Stimulated activated CD8-positive, alpha-beta memory T cell treated with anti-CD3 and anti-CD28 coated beads, Interleukin-15, amount 100 ng/mL, for 4 hours (primary cell): ENCODE measurements at places on chromosomes 2 and 18.

DNA sequence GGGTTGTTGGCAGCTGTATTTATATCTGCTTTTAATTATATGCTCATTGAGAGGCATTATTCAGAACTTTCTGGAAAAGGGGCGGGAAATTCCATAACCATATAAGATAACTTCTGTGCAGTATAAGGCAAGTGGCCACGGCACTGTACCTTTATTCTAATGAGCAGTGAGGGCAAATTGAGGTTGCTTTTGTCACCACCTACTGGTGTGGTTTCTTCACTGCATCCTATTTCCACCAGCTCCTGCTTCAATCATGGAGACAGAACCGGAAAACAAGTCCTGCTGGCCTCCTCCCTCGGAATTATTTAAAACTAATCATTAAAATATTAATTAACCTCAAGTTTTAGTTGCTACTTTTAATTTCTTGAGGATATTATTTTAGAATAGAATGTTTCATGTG lies 759.4 kb downstream of the CBLN2 start:
- no peak for DNase-seq

DNA sequence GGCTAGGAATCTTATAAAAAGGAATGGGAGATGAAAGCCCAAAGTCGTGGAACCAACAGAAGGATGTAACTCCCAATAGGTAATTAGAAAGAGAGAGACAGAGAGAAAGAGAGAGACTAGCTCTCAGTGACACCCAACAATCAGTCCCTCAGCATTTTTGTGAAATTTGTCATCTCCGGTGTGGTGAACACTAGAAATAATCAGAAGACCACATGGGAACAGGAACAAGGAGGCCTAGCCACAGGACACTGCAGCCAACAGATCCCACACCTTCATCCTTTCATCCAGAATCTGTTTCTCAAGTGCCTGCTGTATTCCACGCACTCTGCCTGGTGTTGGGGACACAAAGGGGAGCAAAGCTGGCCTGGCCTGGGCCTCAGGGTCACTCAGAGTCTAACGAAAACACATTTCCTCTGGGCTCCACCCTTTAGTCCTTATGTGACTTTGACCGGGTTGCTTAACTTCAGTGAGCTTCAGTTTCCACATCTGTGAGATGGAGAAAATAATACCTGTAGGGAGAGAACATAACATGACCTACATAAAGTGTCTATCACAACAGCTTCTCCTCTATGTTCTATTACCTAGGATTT lies 53.1 kb downstream of the EHD3 start:
- DNase-seq: no peak

DNA sequence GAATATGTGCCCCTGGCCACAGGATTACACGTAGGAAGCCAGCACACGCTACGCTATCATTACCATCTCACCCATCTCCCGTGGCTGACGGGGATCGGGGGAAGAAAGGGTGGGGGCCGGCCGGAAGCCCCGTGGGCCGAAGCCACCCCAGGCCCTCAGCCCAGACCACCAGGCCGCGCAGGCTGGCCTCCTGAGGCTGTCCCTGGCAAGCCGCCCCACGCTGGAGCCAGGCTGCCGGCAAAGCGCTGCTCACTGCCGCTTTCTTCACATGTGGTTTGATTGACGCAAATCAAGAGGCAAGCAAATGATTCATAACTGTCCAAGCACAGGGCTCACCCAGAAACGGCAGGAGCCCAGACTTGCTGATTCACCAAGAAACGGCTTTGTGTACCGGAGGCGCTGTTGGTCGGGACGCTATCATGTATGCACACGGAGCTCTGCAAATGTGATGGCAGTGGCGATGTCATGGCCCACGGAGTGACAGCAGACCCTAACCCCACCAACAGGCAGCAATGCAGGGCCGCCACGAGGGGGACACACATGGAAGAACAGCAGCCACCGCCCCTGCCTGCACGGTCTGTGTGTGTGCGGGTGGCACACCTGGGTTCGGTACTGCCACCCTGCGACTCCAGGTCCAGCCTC lies 125.7 kb downstream of the HDAC4 start:
- DNase-seq: peak; percentile 55

GRCh38 chr18:12011199-12011956 lies 30.1 kb downstream of the IMPA2 start:
- DNase-seq: no peak

DNA sequence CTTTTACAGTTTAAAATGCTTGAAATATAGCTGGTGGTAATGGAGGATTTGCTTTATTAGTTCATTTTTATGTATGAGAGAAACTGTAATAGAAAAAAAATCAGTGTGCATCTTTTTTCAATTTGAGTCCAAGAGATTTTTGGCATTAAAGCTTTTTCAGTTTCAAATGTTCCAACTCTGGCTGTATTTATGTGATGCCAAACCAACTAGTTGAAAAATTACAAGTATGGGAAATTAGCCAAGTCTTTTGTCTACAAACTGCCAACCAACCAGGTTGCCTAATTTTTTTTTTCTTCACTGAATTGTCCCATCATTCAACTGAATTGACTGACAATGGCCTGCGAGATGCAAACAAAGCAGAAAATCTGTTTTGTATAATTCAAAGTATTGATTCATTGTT lies 95.7 kb downstream of the ICOS start:
- DNase-seq: no peak

- no peak for DNase-seq
Observed at GRCh38 chr2:44774826-44775492, 166.5 kb upstream of the SIX3 start.

- no peak for DNase-seq
Observed at GRCh38 chr2:63372549-63372948, 215.7 kb downstream of the WDPCP start.

DNA sequence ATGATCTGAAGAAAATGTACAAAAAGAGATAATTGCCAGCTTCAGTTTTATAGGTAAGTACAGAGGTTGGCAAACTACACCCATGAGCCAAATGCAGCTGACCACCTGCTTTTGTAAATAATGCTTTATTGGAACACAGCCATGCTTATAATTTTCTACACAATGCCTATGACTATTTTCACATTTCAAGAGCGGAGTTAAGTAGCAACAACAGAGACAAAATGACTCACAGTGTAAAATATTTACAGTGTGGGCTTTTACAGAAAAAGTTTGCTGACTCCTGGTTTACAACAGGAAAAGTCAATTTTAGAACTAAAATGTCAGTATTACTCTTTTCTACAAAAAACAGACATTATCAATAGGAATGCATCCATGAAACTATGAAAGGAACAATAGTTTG lies 26.0 kb downstream of the CWC22 start:
- DNase-seq: no peak

DNA sequence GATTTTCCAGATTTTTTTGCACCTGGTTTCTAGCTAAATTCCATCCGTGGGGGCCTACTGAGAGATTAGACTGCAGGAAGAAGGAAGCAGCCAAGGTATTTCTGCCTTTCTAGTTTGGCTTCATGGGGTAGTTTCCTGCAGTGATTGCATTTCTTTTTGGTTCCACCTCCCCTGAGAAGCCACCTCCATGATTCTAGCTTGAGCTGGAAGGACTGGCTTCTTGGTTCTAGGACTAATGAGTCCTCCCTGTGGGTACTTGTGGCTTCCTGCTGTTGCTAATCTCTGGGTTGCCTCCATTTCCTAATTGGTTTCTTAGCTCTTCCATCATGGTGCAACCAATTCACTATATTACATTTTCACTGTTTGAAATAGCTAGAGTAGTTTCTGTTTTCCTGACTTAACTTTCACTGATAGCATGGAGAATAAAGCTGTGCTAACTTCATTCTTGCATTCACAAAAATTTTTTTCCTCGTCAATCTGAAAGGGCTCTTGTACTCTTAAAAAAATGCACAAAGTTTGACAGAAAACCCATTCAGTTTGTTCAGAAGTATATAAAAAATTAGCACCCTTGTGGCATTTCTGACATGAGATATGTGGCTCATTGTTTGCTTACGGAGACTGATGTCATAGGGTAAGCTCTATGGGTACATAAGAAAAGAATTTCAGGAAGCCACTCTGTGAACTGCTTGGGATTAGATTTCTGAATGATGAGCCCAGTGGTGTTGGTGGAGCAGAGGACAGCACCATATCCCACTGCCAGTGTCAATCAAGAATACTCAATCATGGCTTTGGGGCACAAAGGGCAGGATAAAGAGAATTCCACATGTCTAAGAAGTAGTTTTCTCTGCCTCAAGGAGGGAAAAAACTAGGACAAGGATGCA lies 242.8 kb upstream of the RBMS1 start:
- no peak for DNase-seq

DNA sequence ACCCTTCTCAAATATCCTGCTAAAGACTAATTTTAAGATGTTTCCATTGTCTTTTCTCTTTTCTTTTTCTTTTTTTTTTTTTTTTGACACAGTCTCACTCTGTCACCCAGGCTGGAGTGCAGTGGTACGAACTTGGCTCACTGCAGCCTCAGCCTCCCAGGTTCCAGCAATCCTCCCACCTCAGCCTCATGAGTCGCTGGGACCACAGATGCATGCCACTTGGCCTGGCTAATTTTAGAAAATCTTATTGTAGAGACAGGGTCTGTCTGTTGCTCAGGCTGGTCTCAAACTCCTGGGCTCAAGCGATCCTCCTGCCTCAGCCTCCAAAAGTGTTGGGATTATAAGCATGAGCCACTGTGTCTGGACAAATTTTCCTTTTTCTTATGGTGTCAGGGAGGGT lies 167.5 kb downstream of the MCFD2 start:
- no peak for DNase-seq

GRCh38 chr2:216001216-216002100 lies 11.9 kb downstream of the MREG start:
- no peak for DNase-seq
